ENCODE measurements at places on chromosomes 2 and 18. TPM values are rescaled to one million over a fixed set of nuclear protein-coding genes. Genes with fewer than 3 reads are reported as not detected.

Gene CHCHD5
- 10.6 TPM for total RNA-seq

Gene CPO
- total RNA-seq = not detected

Gene SRBD1
- 20.4 TPM for total RNA-seq

Gene DSG4
- total RNA-seq = not detected

Gene TEKT4
- not detected for total RNA-seq

Gene REG3G
- total RNA-seq = not detected

Gene ZDBF2
- 7.5 TPM for total RNA-seq

Gene ATP6V1C2
- not detected for total RNA-seq

Gene TWIST2
- 0.79 TPM for total RNA-seq

Gene LOXHD1
- not detected for total RNA-seq

Gene SERPINB11
- not detected for total RNA-seq

Gene ARL4C
- total RNA-seq = 7.5 TPM
